ENCODE measurements at places on chromosomes 6 and 20. TPM values are rescaled to one million over a fixed set of nuclear protein-coding genes. Genes with fewer than 3 reads are reported as not detected.
A peak's percentile ranks its signal among the peaks of the same experiment; 100 is the strongest.

Gene PGC
- total RNA-seq: not detected

Gene ERVFRD-1
- total RNA-seq: not detected

GRCh38 chr6:2579241-2579761 is 171.4 kb downstream of the MYLK4 start:
- peak; percentile 1 for DNase-seq

Gene ID4
- total RNA-seq: not detected

- no peak for DNase-seq
Observed at GRCh38 chr20:56733967-56734366, 104.9 kb downstream of the TFAP2C start.

Gene ZC3H12D
- 0.06 TPM for total RNA-seq

Gene GLO1
- total RNA-seq: 230 TPM

Measured in LHCN-M2 (cell line).